ENCODE measurements at places on chromosomes 3 and 15.
A peak's percentile ranks its signal among the peaks of the same experiment; 100 is the strongest.

GRCh38 chr15:67761343-67761742 lies 64.0 kb upstream of the SKOR1 start:
- no peak for DNase-seq

- no peak for DNase-seq
These were observed 27.6 kb upstream of the ATP2C1 start for GRCh38 chr3:130866327-130866726.

DNA sequence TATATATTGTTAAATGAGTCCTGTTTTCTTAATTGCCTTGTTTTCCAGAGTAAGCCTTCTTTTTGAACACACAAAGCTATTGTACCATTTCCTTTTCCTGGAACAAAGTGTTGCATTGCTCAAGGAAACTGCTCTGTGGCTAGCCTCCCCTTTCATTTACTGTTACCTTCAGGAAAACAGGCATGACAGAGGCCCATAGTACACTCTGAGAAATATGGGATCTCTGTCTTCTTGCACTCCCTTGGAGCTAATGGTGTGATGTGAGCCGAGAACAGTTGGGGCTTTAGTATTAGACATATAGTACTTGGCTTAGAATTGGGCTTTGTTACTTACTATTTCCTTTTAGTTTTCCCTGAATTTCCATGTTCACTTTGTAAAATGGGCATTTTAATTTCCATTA lies 193.7 kb downstream of the GHSR start:
- no peak for DNase-seq

- no peak for DNase-seq
These were observed 6.1 kb upstream of the PDCD6IP start for GRCh38 chr3:33792167-33792892.

GRCh38 chr15:98321896-98322295 lies 326.4 kb upstream of the IGF1R start:
- no peak for DNase-seq

- DNase-seq, result no peak
These were observed 60.9 kb downstream of the SCN10A start for GRCh38 chr3:38755130-38755529.

GRCh38 chr3:15714448-15714847 lies 83.3 kb downstream of the ANKRD28 start:
- no peak for DNase-seq

DNA sequence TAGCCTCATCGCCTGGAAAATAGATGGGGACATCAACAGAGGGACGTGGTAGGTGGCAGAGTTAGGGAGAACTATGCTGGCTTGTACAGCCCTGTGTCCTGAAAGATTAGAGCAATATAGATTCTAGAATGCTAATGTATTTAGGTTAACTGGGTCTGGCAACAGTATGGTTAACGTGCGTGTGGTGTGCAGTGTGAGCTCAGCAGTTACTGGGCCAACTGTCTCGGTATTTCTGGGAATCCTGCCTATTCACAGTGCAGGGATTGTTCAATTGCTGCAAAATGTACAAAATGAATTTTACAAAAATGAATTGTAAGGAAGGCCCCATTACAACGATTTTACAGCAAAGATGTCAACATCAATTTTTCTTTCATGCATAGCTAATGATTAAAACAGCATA lies 20.6 kb downstream of the MEIS2 start:
- no peak for DNase-seq

GRCh38 chr15:100842756-100843730 lies 36.6 kb upstream of the ALDH1A3 start:
- DNase-seq, result no peak

DNA sequence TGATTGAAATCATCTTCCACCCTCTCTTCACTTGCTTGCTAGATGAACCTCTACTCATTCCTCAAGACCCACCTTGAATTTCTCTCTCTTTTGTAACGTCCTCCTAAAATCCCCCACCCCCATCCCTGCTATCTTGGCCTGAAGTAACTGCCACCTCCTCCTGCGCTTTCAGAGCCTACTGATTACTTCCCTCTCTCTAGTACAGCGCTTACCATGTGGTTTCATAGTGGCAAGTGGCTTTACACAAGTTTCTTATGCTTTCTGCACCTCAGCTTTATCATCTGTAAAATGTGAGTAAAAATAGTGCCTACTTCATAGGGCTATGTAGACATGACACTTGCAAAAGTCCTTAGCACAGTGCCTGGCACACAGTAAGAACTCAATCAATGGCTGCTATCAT lies 28.7 kb upstream of the DAZL start:
- DNase-seq, result no peak

- DNase-seq, result no peak
These were observed 101.1 kb downstream of the DLG1 start for GRCh38 chr3:197197334-197197733.

- DNase-seq, result no peak
These were observed 5.4 kb downstream of the ANPEP start for GRCh38 chr15:89809093-89809786.

DNA sequence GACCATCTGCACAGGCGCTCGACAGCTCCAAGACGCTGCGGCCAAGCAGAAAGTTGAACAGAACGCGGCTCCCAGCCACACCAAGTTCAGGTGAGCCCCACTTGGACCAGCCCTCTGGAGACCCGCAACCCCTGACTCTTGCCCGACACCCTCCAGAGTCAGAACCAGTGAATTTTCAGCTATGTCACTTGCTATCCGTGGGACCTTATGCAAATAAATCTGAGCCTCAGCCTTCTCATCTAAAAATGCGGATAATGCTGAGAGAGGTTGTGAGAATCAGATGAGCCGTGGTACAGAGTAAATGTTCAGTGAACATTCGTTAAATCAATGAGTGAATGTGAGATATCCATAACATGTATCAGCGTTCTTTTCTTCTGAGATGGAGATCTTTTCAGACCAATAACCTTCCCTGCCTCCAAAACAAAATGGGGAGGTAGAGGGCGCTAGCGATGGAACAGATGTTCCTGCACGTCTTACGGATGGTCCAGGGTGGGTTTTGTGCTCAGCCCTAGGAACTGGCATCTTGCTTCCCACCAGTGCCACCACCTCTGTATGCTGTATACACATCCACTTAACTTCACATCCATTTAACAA lies 524 bp downstream of the MRPS11 start:
- DNase-seq, result no peak

DNA sequence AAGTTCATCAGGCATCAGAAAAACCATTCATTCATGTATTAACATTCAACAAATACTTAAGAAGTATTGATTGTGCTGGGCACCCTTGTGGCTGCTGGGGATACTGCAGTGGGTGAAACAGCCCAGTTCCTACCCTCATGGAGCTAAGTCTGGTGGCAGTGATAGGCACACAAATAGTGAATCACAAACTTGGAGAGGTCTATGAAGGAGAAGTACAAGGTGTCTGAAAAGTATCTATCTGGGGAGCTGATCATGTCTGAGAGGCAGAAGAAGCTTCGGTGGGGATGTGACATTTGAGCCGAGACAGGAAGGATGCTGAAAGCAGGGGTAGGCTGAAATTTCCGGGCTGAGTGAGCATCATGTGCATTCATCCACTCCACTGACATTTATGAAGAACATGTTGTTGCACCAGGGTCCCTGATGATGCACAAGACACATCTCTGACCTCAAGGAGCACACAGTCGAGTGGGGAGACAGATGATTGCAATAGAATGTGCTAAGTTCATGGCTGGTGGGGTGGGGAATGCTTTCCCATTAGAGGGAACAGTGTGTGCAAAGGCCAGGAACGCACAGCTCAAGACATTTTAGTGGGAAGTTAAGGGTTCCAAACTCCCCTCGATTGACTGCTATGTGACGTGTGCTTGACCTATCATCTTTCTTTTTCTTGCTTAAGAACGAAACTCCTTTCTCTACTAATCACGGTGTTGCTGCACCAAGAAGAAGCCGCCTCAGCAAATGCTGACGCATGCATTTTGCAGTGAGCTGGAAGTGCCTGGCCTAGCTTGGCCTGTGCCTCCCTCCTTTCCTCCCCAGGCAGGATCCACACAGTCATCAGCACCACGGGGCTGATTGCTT lies 309.1 kb upstream of the ICE2 start:
- DNase-seq, result no peak

DNA sequence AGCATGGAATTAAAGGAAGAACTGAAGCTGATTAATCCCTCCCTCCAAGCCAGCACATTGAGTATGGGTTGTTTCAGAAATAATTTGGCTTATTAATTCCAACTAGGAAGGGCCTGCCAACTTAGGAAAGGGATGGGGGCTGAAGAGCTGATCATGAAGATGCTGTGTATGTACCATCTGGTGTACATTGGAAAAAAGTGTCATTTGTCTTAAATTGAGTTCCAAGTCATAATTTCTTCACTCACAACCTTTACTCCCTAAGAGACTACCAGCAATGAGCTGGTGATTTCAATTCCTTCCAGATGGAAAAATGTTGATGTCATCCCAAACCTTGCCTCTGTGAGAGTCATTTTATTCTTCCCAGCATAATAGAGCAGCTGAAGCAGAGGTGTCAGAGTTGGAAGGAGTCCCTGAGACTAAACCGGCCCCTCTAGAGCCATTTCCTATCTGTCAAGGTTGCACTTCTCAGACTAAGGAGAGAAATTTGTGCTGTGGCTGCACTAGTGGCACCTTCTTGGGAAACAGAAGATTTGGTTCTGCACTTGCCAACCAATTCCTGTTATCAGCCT lies 79.4 kb downstream of the GTPBP8 start:
- DNase-seq, result no peak

- DNase-seq, result no peak
These were observed 2.8 kb downstream of the GPD1L start for GRCh38 chr3:32109256-32109655.

DNA sequence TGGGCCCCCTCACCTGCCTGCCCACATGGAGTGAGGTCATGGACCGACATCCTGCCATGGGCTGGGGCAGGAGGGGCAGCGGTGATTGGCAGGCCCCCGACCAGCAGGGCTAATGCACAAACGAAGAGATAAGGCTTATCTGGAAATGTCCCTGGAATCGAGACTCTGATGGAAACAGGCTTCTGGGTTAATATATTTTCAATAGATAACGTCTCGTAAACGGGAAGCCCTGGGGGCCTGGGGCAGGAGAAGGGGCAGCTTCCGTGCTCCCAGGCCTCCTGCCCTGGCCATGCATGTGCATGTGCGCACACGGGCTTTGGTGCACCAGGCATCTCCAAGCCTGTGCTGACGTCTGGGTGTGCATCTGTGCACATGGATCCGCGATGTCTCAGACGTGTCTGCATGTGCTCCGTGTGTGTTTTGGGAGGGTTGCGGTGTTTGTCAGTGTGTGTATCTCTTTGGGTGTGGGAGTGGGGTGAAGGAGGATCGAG lies 55.1 kb downstream of the DNAJB8 start:
- DNase-seq, result no peak

GRCh38 chr3:72163809-72164634 lies 379.1 kb upstream of the PROK2 start:
- peak; percentile 90 for DNase-seq

- no peak for DNase-seq
These were observed 84.1 kb upstream of the LINGO1 start for GRCh38 chr15:77716632-77717332.

- no peak for DNase-seq
These were observed 341.7 kb upstream of the ROBO2 start for GRCh38 chr3:76698136-76698706.

DNA sequence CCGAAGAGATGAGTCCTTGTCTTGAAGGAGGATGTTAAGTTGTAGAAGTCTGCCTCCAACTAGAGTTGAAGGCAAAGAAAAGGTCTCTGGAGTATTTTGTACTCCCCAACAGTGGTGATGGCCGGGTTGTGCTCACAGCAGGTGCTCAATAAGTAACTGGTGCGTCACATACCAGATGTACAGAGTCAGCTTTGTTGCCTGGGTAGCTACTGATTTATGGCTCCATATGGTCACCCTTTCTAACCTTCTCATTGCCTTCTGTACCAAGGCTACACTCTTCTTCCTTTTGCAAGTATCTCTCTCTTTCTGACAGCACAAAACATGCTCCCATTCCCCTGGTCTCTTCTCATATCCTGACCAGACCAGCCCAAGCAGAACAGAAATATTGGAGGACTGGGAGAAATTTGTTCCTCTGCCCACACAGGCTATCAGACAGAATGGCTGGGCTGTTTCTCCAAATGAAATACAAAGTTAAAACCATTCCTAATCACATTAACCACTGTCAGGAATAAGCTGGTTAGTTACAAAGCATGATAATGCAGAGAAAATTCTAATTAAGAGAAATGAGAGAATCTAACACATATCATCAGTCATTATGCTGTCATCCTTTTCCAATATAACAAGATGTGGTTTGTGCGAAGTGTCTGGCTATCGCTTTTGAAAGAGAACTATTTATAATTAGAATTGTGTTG lies 150.1 kb upstream of the LRRN1 start:
- DNase-seq, result no peak

GRCh38 chr3:112979244-112979832 lies 4.4 kb upstream of the CD200R1 start:
- no peak for DNase-seq

DNA sequence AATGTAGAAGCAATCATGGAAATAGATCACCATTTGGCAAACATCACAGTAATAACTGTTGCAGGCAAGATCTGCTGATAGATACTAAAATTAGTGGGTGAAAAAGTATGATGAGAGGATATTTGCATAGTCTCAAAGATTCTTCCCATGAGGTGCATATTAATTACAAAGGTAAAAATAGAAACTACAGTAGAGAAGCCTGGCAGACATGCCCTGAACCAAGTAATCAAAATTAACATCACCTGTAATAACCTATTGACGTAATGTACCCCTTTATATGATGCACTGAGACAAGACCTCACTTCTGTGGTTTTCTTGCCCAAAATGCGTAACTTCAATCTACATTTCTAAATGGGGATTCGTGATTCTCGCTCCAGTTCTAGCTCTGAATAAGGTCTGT lies 14.4 kb downstream of the POMGNT2 start:
- DNase-seq, result no peak

GRCh38 chr3:160986069-160986468 lies 119.1 kb downstream of the B3GALNT1 start:
- no peak for DNase-seq

- no peak for DNase-seq
These were observed at the start of gene INSYN1 for GRCh38 chr15:73753250-73754130. INSYN1 (minus strand) TSS chr15:73753351; CDS start chr15:73751130, 2,221 bp downstream.

DNA sequence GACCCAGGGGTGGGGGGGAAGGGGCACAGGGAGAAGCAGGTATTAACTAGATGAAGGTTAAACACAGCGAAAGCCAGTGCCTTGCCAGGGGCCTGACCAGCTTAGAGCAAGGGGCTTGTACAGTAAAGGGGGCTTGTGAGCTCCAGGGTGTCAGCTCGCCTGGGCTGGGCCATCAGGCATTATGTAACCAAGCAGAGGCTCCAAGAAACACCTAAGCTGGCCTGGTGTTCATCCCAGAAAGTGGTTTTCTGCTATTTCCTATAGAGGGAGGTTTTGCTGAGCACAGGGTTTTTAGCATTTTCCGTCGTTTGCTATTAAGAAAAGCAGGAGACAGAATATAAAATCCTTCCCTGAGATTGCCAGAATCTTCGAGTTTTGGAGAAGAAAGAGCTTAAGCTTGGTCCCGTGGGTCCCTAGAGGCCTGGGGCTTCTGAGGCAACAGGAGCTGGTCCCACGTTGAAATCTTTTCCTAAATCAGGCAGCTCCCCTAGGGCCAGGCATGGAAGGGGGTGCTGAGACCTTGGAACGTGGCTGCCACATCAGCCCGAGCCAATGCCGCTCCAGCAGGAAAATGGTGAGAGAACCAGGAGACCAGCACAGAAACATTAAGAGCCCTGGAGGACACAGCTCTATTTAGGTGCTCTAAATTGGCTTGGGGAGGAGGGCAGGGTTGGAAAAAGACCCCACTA lies 71.4 kb downstream of the ISG20 start:
- DNase-seq, result no peak

- no peak for DNase-seq
These were observed 3.6 kb downstream of the HERC1 start for GRCh38 chr15:63830113-63830512.
